ENCODE measurements at places on chromosomes 11 and 22.
A peak's percentile ranks its signal among the peaks of the same experiment; 100 is the strongest.

GRCh38 chr11:63762654-63763495 lies 5.7 kb downstream of the ZFTA start:
- DNase-seq, result no peak

- no peak for DNase-seq
These were observed 5.5 kb downstream of the RFPL2 start for GRCh38 chr22:32199341-32199740.

DNA sequence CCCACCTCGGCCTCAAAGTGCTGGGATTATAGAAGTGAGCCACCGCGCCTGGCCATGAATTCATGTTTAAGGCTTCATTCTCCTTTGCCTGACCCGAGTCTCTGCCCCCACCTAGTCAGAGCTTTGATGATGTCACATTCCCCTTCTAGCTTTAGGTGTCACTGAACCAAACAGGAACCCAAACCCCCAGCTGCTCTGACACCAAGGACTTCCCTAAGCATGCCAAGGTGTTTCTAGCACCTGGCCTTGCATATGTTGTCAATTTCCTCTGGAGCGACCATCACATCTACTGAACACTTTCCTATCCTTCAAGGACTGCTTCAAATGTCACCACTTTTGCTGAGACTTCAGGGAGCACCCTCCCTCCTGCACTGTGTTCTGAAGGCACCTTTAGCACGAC lies 2.3 kb downstream of the F2 start:
- no peak for DNase-seq

DNA sequence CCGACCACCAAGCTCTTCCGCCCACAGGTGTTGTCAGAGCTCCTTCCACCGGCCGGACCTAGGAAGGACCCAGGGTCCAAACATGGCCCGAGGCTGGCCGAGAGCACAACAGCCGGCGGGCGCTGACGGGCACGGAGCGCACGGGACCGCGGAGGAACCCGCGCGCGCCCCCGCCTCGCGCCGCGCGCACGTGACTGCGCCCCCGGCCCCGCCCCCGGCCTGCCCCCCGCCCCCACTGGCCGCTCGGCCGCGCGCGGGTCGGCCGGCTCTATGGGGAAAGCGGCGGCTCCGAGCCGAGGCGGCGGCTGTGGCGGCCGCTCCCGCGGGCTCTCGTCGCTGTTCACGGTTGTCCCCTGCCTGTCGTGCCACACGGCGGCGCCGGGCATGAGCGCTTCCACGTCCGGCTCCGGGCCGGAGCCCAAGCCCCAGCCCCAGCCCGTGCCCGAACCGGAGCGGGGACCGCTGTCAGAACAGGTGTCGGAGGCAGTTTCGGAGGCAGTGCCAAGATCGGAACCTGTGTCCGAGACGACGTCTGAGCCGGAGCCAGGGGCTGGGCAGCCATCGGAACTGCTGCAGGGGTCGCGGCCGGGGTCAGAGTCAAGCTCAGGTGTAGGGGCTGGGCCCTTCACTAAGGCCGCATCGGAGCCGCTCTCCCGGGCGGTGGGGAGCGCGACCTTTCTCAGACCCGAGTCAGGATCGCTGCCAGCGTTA lies at the start of gene OSBP2:
TSS of gene OSBP2 (plus strand) at position 235 of the 711 bp plus-strand sequence. CDS start at position 271, 36 bp downstream.
- DNase-seq, result peak; percentile 43

- no peak for DNase-seq
These were observed 534.3 kb downstream of the NTM start for GRCh38 chr11:131904756-131905155.

DNA sequence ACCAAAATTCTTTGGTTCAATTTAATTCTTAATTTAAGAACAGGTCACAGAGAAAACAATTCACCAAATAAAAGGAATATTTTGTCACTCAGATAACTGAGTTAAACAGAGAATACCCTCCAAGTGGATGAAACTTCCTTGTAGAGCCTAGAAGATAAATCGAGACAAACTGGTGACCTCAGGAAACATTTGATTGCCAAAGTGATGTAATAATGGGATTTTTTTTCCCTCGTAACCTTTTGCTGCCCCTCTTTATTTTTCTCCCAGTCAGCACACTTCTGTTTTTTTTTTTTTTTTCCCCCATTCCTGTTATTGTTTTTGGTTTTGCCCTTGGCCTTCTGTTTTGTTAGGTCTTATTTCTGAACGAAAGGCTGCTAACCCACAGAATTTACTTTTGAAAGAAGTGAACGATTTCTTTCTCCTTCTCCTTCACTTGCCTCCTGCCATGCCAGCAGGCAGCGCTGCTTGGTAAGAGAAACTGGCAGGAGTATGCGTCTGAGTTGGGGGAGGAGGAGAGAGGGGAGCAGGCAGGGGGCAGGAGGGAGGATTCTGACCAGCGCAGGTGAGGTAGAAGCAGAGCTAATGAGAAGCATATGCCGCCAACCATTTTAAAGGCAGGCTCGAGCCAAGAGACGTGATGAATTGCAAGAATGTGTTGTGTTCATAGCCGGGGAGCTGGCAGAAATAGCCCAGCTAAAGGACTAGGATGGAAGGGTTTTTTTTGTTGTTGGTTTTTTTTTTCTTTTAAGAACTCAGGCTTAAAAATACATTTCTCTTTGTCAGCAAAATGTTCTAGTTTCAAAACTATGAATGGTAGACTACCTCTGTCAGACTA lies 121.9 kb upstream of the MTMR2 start:
- DNase-seq, result no peak

GRCh38 chr22:46846150-46846831 lies 83.8 kb downstream of the TBC1D22A start:
- no peak for DNase-seq

DNA sequence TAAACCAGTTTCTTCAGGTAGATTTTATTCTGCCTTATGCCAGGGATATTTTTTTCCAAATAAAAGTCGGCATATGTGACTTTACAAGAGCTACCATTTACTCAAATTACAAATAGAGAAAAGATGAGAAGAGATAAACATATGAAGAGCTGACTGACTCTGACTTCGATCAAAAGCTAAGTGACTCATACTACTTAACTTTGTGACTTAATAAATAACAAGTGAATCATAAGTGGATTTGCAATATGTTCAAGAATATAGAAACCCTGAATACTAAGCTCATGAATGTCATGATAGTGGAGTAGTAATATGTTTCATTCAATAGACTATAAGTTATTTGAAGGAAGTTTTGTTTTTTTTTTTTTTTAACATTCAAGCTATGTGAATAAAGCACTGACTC lies 130.5 kb upstream of the ANO3 start:
- no peak for DNase-seq

- DNase-seq, result peak; percentile 48
These were observed 57.6 kb downstream of the KCNJ4 start for GRCh38 chr22:38397189-38398085.

GRCh38 chr11:107898270-107898669 lies 30.0 kb upstream of the RAB39A start:
- no peak for DNase-seq

DNA sequence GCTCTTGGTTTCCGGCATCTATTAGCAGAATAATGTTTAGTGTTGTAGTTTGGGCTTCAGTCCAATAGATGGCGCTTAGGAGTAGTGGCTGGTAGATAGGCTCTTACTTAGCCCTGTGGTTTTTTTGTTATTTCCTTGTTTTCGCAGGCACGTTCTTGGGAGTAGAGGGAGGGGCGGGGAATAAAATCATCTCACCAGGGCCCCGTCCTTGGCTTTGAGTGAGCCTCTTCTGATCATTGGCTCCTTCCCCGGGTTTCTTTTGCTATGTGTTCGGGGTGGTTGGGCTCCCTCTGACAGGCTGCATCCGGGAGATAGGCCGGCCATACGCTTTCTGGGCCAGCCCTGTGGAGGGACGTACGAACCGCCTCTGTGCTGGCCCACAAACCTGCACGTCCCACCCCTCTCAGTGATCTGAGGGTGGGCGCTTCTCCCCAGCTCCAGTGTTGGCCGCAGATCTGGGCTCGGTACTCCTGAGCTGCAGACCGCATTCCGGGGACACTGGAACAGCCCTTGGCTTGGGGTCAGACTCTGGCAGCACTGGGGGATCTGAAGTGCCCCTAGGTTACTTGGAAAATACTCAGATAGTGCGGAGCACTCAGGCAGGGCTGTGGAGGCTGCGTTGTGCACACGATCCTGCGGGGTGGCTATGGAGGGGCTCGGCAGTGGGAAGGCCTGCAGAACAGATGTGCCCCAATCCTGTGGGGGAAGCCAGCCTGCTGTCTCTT lies 217.0 kb downstream of the DYNC2H1 start:
- no peak for DNase-seq

DNA sequence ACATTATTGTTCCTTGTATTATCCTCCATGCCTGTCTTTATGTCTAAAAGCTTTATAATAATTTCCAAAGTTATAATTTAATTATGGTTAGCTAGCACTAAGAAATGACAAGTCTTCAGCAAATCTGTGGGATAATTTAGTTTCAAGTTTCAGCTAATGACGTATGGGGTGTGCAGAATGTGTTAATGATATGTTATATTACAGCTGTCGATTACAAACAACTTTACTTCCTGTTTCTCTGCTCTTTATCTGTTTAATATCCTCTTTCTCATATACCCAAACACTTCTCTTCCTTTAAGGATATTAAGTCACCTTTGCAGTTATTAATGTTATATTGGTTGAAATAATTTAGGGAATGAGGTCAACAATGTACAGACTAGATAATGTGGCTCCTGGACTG lies 161.8 kb downstream of the CASP12 start:
- no peak for DNase-seq

- no peak for DNase-seq
These were observed 27.0 kb upstream of the SLC25A18 start for GRCh38 chr22:17536269-17536668.

- DNase-seq, result no peak
These were observed 62.2 kb upstream of the SOX6 start for GRCh38 chr11:16418428-16419097.

- no peak for DNase-seq
These were observed 18.1 kb downstream of the MAML2 start for GRCh38 chr11:96324912-96325311.

DNA sequence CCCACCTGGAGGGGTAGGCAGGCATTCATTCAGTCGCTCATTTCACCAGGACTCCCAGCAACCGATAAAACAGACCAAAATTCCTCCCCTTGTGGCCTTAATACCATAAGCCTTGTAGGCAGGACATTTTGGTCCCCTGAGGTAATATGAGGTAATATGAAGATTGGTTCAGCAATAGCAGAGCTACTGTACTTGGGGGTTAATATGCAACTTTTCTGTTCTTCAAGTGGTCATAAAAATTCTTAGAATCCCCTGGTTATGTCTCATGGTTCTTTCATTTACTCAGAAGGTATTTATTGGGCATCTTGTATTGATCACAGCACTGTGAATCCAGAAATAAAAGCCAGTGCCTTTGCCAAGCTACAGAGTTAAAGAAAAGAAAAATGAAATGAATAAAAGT lies 29.8 kb downstream of the SHISA8 start:
- no peak for DNase-seq

GRCh38 chr11:94737171-94737611 lies 31.0 kb upstream of the AMOTL1 start:
- no peak for DNase-seq

DNA sequence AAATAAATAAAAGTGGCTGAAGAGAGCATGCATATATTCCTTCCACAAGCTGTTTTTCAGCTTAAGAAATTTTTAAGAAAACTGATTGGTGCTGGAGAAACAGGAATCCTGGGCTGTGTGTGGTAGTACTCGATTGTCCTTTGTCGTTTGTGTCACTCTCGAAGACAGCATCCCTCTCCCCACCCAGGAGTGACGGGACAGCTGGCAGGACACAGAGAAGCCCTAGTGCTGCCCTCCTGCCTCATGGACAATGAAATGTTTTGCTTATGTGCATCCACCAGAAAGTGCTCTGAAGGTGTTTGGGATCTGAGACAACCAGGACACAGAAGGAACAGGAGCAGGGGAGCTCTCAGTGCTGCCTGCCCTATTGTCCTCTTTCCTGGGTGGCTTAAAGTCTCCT lies 12.8 kb downstream of the PLAAT4 start:
- DNase-seq, result no peak

- no peak for DNase-seq
These were observed 2.7 kb upstream of the LRP5 start for GRCh38 chr11:68309621-68310185.

DNA sequence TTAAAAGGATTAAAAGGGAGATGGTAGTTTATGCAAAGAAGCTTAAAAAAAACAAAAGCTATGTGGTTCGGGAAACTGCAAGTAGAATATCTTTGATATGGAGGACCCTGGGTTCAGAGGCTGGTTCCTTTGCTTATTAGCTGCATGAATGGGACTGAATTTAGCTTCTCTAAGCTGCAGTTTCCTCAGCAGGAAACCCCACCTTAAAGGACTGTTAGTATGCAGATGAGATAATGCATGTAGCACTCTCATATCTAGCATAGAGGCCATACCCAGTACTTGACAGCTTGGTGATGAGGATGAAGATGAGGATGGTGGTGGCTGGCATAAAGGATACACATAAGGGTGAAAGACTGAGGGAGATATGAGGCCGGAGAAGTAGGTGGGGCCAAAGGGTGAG lies 134.6 kb downstream of the RRAS2 start:
- no peak for DNase-seq

- DNase-seq, result no peak
These were observed 27.2 kb upstream of the KCNQ1OT1 start for GRCh38 chr11:2726964-2727363.

GRCh38 chr11:125202362-125202880 lies 37.9 kb downstream of the PKNOX2 start:
- DNase-seq, result no peak

GRCh38 chr11:86383041-86383955 lies 8.6 kb downstream of the CCDC81 start:
- DNase-seq, result no peak

DNA sequence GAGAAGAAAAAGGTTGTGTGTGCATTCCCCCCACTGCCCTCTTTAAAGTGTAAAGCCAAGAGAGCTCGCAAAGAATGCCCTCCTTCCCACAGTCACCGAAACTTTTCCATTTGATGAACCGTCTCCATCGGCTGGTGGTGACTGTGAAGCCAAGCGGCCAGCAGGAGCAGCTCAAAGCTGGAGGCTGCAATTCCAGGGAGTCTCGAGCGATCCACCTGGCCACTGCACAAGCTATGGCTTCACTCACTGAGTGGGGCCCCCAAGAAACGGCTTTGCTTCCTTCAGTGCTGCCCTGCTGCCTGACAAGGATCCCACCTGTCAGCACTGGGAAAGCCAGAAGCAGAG lies 117.7 kb downstream of the ABTB2 start:
- no peak for DNase-seq

DNA sequence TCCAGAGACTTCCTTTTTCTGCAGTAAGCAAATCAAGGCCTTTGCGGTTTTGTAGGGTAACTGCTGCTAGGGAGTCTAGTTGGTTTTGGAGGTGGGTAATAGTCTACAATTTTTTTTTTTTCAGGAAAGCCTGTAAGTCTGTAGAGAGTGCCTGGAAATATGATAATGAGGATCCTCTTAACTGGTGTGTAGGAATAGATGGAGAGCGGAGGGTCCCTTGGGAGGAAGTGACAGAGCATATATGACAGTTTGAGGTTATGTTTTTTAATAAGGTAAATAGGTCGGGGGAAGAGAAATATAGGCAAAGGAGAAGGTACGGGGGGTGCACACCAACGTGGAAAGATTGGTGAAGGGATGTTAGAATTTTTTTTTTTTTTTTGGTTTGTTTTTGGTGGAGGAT lies 25.9 kb downstream of the ZNF195 start:
- DNase-seq, result no peak

GRCh38 chr22:20418211-20418788 lies 19.3 kb downstream of the SCARF2 start:
- DNase-seq, result peak; percentile 78

All from activated CD4-positive, CD25-positive, alpha-beta regulatory T cell treated with anti-CD3 and anti-CD28 coated beads, Interleukin-2, amount 50 U/mL, for 72 hours (primary cell).